Stimulated activated CD8-positive, alpha-beta memory T cell treated with anti-CD3 and anti-CD28 coated beads, Interleukin-4, amount 100 ng/mL, for 48 hours (primary cell): ENCODE measurements at places on chromosomes 13 and 19.

GRCh38 chr19:18464646-18465045 is 26.7 kb upstream of the ISYNA1 start:
- DNase-seq: no peak

GRCh38 chr19:16497837-16498236 is 1.6 kb downstream of the C19orf44 start:
- no peak for DNase-seq

DNA sequence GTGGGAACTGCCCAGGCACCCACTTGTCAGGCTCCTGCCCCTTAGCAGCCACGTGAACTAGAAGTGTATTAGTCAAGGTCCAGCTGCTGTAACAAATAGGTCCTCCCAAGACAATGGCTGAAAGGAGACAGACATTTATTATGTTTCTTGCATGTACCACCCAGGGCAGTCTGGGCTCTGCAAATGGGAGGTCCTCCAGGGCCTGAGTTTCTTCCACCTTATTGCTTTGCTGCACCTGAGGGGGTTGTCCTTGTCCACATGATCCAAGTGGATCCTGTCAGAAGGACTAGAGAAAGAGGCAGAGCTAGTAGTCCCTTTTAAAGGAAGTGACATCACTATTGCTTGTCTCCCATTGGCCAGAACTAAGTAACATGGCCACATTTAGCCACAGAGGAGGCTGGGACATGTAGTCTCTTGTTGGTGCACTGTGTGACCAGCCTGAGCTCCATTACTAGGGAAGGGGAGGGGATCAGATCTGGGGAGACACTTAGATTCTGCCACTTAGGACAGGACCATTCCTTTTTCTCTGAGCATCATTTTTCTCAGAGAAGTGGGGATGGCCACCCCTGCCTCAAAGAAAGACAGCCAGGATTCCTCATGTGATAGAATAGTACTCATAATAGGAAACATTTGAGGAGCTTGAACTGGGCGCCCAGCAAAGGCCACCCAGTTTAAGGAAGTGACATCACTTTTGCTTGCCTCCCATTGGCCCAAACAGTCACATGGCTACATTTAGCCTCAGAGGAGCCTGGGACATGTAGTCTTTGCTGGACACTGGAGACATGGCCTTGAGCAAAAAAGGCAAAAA is 15.1 kb downstream of the CC2D1A start:
- peak; percentile 48 for DNase-seq

- DNase-seq: peak; percentile 40
Observed at GRCh38 chr13:95301968-95302393, 730 bp upstream of the ABCC4 start.

- DNase-seq: no peak
Observed at GRCh38 chr19:23401086-23401610, 5.9 kb upstream of the ZNF91 start.

- no peak for DNase-seq
Observed at GRCh38 chr13:51542346-51543242, 41.7 kb upstream of the WDFY2 start.

- no peak for DNase-seq
Observed at GRCh38 chr13:38301236-38301635, 48.4 kb upstream of the UFM1 start.

DNA sequence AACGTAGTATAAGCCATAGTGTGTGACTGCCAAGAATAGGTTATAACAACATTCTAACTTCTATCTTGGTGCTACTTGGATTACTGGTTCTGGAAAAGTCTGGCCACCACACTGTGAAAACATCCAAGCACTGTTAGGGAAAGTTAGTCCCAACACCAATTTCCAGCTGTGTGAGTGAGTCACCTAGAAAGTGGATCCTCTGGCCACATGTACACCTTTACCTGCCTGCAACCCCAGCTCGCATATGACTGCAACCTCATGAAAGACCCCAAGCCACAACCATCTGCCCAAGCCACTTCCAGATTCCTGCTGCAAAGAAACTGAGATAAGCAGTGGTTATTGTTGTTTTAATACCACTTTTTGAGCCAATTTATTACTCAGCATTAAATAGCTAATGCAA is 404.5 kb downstream of the KCTD12 start:
- DNase-seq: no peak

DNA sequence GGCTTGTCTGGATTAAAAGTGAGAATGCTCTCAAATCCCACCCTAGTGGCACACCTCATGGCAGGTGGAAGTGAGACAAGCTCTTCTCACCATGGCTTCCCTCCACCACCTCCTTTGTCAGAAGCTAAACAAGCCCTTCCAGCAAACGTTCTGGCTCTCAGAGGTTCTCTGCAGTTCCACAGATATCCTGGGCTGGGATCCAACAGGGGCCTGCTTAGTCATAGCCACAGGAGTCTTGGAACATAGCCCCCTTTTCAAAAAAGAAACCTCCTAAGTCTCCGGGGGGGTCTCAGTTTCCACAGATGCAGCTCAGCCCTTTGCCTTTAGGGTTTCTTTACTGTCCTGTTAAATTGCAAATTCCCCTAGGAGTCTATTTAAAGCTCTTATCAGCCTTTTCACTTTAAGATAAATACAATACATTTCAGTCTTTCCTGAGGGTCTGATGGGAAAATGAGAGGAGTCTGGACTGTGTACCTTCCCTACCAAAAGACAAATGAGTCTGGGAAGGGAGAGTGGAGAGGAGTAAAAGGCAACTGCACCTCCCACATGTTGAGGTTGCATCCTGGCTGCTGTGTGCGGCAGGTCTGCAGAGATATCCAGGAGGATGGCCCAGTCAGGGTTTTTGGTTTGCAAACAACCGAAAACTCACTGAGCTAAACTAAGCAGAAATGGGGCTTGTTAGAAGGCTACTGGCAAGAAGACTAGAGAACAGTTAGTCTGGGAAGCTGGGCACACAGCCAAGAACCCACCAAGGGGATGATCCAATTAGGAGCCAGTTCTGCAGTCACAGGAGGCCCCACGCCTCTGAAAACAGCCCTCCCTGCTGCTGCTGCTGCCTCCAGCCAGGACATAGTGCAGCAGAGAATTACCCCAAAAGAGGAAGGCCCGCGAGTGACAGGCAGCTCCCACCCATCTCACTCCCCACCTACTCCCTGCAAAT is 41.4 kb upstream of the SERP2 start:
- no peak for DNase-seq

GRCh38 chr19:33048806-33049676 is 15.6 kb downstream of the RHPN2 start:
- no peak for DNase-seq

- DNase-seq: no peak
Observed at GRCh38 chr19:55553217-55554182, 8.2 kb upstream of the SBK3 start.

DNA sequence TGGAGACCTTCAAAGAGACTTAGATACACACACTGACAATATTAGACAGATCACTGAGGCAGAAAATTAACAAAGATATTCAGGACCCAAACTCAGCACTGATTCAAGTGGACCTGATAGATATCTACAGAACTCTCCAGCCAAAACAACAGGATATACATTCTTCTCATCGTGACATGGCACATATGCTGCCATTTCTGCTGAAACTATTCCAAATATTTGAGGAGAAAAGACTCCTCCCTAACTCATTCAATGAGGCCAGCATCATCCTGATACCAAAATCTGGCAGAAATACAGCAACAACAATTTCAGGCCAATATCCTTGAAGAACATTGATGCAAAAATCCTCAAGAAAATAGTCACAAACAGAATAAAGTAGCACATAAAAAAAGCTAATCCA is 53.3 kb downstream of the TRPC4 start:
- DNase-seq: no peak

GRCh38 chr13:45396533-45397095 is 21.6 kb downstream of the SLC25A30 start:
- no peak for DNase-seq

- DNase-seq: no peak
Observed at GRCh38 chr19:47512183-47512947, 2.5 kb downstream of the NAPA start.

GRCh38 chr13:65971541-65971940 is 1258.6 kb downstream of the PCDH9 start:
- DNase-seq: no peak

GRCh38 chr13:21256351-21256761 is 79.9 kb downstream of the MRPL57 start:
- DNase-seq: no peak

- DNase-seq: no peak
Observed at GRCh38 chr13:95593462-95593861, 40.9 kb downstream of the CLDN10 start.

DNA sequence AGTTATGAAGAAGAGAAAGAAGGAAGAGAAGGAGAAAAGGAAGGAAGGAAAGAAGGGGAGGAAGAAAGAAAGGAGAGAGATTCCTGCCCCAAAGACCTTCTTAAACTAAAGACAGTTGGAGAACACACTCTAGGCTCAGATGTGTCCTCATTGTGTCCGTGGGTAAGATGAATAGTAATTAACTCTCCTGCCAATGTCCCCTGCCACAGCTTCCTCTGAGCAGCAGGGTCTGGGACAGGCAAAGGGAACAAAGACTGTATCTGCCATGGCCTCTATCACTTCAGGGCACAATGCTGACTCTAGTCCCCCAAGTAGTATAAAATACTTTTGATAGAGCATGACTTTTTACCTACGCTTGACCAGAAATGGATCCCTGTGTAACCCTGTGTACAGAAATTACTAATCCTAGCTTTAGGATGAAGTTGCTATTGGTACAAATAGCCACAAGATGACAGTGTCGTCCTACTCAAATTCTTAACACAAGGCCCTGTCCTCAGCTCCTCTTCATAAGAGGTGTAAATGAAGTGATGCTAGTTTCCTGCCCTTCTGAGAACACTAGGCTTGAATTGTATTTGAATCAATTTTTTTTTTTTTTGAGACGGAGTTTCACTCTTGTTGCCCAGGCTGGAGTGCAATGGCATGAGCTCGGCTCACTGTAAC is 186.2 kb upstream of the GPR12 start:
- DNase-seq: no peak

DNA sequence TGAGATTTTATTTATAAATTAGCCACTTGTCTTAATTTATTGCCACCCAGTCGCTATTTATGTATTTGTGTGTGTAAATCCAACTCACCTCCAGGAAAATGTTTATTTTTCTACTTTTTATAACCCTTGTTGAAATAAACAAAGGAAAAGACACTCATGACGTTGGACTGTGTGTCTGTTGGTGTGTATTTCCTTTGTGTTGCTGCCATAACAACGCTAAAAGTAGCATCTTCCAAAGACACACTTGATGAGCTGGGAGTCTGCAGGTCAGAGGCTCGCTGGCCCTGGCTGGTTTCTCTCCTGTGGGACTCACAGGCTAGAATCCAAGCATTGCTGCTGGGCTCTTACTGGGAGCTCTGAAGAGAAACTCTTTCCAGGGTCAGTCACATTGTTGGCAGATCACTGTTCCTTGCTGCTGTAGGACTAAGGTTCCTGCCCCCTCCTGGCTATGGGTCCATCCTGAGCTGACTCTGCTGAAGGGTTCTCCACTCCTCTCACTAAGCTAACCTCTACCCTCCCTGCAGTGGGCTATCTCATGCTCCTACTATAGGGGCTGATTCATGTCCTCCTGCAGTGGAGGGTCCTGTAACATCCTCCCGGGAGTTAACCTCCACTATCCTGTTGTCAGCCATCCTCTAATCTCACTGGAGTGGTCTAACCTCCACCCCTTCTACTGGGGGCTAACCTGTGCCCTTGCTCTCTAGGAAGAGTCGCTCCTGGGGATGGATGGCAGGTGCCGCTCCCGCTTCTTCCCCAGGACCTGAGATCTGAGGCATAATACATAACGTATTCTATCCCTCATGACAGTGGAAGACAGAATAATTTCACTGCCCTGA is 2.1 kb downstream of the IFNL2 start:
- DNase-seq: no peak

DNA sequence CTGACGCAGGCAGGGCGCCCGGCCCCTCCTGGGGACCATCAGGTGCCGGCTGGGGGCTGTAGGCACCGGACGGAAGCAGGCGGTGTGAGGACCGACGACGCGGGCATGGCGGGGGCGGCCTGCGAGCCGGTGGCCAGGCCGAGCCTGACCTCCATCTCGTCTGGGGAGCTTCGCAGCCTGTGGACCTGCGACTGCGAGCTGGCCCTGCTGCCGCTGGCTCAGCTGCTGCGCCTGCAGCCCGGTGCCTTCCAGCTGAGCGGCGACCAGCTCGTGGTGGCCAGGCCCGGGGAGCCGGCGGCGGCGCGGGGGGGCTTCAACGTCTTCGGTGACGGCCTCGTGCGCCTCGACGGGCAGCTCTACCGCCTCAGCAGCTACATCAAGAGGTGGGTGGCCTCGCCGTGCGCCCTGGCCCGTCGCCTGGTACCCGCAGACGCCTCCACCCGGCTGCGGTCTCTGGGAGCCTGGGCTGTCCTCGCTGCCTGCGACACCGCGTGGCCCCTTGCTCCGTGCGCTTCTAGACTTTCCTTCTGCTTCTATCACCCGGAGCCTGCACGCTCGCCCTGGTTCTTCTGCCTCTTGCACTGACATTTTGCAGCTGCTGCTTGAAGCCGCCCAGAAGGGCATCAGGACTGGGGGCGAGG is 460 bp downstream of the MEDAG start:
- no peak for DNase-seq

- DNase-seq: no peak
Observed at GRCh38 chr13:27980280-27980998, 8.1 kb downstream of the URAD start.

DNA sequence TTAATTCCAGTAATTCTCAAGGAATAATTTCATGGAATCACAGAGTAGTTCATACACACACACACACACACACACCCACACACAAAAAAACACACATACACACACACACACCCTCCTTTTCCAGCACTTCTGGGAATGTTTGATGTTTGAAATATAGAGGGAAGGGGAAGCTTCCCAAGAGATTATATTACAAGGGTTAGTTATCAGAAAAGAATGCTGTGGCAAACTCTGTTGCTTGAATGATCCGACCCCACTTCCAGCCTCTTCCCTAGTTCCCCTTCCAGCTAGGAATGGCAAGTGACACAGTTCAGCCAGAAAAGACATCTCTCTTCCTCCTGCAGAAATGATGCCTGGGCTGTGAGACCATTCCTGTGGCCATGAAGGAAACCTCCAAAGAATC is 49.9 kb downstream of the KCTD12 start:
- DNase-seq: no peak

DNA sequence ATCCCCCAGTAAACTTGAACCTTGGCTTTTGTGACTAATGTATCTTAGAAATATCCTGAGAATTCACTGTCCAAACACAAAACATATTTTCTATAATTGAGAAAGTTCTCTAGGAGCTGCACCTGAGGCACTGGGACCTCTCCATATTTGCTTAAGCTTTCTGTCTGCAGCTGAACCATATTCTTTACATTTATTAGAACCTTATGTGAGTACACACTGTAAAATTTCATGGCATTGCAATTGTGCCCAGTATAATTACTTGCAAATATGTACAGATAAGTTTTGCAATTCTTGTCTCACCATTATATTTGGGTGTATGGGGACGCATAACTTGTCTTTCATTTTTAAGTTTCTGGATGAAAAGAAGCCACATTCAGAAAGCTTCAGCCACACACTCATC is 280.7 kb upstream of the KLHL1 start:
- DNase-seq: no peak

GRCh38 chr13:56351041-56351440 is 789.7 kb upstream of the PRR20A start:
- no peak for DNase-seq

DNA sequence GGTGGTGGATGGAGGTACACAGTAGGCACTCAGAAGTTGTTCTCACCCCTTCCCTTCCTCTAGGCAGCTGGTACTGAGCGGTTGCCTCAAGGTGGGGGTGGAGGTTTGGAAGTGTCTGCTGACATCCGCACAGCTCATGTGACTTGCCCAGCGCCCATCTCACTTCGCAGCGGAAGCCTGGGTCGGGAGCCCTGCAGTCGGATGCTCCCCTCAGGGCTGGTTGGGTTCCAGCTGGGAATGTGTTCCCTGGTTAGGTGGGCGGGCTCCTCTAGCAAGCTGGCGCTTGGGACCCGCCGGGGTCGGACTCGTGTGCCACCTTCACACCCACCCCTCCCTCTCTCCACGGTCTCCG is 10.2 kb downstream of the PPP1R37 start:
- DNase-seq: no peak
